ENCODE measurements at places on chromosomes 3 and 15.

DNA sequence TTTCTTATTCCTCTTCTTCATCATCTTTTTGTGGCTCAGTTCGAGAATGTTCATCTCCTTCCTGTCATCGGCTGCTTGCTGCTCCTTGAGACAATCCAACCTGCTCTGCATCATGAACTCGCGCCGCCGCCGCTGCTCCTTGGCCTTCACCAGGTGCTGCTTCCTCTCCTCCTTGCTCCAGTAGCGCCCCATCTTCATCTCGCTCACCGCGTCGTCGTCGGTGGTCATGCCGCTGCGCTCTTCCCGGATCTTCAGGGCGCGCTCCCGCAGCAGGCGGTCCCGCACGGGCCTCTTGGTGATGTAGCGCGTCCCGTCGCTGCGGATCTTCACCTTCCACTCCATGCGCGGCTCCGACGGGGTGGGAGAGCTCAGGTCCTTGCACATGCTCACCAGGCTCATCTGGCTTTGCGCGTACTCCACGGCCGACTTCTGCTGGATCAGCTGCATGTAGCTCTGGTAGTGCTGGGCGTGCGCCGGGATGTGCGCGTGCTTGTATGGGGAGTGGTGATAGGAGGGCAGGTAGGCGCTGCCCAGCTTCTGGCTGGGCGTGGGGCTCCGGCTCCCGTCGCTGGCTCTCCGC, 241.2 kb downstream of the PDZRN3 start:
- DNase-seq: no peak

DNA sequence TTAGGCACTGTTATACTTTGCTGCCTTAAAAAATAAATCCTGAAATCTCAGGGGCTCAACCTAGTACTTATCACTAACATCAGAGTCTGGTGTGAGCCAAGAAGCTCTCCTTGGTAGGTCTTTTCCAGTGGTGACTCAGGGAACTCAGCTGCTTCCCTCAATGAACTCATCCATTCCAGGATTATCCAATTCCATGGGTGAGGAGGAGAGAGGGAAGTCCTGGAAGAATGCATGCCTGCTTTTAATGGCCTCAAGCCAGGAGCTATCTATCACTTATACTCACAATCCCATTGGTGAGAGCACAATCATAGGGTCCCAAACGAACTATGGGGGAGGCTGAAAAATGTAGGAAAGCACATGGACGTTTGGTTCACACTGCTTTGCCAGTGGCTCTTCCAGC, 113.6 kb downstream of the POLR2M start:
- DNase-seq: no peak

DNA sequence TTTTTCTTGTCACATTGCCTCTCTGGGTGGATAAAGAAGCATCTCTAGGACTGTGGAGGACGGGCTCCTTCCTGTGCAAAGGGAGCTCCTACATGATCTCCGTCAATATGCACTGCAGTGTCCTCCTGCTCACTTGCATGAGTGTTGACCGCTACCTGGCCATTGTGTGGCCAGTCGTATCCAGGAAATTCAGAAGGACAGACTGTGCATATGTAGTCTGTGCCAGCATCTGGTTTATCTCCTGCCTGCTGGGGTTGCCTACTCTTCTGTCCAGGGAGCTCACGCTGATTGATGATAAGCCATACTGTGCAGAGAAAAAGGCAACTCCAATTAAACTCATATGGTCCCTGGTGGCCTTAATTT, 478 bp downstream of the GPR15 start:
- no peak for DNase-seq

GRCh38 chr15:98035577-98036010, 75.1 kb downstream of the ARRDC4 start:
- DNase-seq: no peak

- no peak for DNase-seq
Observed at GRCh38 chr15:47669221-47669620, 48.1 kb upstream of the SEMA6D start.

DNA sequence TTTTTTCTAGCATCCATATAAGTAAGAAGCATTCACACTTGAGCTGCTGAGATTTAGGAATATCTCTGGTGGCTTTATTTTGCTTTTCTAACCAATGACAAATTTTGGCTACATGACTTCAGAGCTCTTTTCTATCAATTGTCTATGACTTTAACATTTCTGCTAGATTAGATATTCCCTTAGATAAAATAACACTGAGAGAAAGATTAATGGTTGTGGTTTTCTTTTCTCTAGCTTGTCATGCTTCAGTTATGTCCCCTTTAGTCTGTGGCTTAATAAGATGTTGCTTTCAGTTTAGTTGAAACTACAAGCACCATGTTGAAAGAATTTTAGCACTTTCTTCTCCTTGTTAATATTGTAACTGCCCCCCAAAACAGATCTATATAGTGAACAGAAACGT, 665.6 kb upstream of the CCDC54 start:
- DNase-seq: no peak

DNA sequence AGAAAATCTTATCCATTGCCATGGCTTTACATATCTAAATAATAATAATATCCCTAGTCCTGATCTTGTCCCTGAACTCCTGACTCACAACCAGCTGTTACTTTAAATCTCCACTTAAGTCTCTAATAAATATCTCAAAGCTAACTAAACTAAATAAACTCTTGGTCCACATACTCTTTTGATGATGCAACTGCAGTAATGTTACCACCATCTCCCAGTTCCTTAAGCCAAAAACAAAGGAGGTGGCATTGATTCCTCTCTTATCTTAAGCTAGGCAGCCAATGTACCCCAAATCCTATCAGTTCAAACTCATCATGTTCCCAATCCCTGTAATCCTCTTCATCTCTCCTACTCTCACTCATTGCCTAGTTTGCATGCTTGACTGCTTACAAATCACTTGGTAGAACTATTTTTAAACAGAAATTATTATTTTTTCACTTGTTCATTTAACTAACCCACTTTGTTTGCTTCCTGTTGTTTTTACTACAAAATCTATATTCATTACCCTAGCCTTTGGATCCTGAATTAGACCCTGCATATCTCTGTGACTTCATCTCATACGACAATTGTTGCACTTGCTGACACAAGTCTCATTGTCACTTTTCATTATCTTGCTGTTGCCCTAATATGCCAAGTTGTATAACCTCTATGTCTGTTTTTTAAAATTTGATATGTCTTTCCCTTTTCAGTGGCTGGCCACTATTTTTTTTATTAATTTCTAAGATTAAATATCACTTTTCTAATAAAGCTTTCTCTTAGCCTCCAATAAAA, 462.2 kb downstream of the ZPLD1 start:
- no peak for DNase-seq

DNA sequence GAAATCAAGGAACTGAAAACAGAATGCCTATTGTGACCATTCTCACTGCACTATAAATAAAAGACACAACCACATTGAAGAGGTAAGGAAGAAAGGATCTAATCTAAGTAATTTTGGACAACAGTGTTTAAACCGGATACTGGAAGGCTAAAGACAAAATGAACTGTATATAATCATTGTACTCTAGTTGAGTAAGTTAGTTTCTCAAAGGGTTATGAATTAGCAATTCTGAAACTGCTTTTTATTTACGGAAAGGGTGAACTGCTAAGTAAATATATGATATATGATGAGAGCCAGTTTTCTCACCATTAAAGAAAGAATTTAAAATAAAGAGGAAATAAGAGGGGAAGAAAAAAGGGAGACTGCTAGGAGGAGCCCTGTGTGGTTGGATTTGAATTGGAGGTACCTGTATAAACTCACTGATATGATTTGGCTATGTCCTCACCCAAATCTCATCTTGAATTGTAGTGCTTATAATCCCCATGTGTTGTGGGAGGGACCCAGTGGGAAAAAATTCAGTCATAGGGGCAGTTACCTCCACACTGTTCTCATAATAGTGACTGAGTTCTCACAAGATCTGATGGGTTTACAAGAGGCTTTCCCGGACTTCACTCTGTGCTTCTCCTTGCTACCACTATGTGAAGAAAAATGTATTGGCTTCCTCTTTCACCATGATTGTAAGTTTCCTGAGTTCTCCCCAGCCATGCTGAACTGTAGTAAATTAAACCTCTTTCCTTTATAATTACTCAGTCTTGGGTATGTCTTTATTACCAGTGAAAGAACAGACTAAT, 607.7 kb downstream of the PYDC2 start:
- no peak for DNase-seq

GRCh38 chr3:51938780-51939425, 2.8 kb downstream of the RRP9 start:
- DNase-seq: no peak

- DNase-seq: no peak
Observed at GRCh38 chr3:114213292-114213626, 24.1 kb downstream of the ZNF80 start.

GRCh38 chr15:22839046-22839695, 705 bp downstream of the NIPA2 start:
- no peak for DNase-seq

DNA sequence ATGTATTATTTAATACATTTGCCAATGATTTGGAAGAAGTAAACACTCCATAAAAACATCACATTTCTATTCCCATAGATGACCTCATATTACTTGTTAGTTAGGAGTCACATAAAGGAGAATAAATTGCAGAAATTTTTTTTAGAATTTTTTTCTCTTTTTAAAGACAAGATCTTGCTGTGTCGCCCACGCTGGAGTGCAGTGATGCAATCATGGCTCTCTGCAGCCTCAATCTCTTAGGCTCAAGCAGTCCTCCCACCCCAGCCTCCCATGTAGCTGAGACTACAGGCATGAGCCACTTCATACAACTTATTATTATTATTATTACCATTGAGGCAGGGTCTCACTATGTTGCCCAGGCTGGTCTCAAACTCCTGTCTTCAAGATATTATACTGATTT, 12.3 kb upstream of the USP8 start:
- DNase-seq: no peak

GRCh38 chr15:96560246-96560895, 229.9 kb downstream of the NR2F2 start:
- DNase-seq: no peak

GRCh38 chr15:77112838-77113504, 42.1 kb upstream of the TSPAN3 start:
- no peak for DNase-seq
